ENCODE measurements at places on chromosomes 3 and 15.

GRCh38 chr3:129967761-129968160 lies 6.8 kb upstream of the TRH start:
- DNase-seq = no peak

GRCh38 chr3:51683566-51683965 lies 12.5 kb downstream of the TEX264 start:
- no peak for DNase-seq

DNA sequence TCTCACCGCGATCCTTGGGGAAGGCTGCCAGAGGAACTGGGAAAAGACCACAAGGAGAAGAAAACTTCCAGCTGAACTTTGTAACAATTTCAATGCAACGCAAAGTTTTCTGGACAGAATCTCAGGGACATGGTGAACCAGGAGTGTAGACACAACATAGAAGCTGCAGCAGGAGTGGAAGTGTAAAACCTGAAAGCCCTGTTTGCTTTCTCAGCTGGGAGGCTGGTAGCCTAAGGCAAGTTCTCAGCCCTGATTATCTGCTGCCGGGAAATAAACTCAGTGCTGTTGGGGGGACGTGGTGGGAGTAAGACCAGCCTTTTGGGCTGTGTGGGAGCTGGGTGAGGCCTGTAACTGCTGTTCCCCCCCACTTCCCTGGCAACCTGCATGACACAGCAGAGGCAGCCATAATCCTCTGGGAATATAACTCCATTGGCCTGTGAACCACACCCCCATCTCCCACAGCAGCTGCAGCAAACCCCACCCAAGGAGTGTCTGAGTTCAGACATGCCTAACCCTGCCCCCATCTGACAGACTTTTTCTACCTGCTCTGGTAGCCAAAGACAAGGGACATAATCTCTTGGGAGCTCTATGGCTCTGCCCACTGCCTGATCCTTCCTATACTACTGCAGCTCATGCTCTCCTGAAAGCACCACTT lies 106.7 kb downstream of the ZNF621 start:
- DNase-seq = no peak

DNA sequence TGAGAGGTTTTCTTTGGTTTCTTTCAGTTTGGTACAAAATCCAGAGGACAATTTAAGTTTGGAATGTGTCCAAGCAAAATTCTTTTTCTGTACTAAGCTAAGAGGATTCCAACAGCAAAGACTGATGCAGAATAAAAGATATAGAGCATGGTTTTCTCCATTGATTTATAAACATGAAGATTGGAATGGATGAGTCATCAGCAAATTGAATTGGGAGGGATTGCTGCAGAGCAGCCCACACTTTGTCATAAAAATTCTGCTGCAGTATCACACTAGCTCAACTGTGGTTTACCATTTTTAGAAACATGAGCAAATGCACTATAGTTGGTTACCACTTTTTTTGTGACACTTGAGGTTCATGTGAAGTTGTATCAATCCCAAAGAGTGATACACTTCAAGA lies 16.1 kb upstream of the LARP6 start:
- DNase-seq = no peak

DNA sequence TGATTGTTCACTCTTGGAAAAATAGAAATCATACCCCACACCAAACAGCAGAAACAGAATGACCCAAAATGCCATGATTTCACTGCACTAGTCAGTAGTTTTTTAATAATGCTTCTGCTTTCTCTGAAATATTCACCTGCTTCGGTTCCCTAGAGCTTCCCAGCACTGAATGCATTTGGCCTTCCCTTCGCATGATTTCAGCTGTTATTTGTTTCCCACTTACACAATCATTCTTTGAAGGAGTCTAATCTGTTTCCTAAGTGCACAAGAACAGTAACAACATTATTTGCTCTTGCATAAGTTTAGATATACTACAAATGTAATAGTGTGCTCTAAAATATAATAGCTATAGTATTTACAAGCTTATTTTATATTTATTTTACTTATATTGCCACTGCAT lies 178.7 kb downstream of the STAC start:
- no peak for DNase-seq
